ENCODE measurements at places on chromosomes 7 and 10.

DNA sequence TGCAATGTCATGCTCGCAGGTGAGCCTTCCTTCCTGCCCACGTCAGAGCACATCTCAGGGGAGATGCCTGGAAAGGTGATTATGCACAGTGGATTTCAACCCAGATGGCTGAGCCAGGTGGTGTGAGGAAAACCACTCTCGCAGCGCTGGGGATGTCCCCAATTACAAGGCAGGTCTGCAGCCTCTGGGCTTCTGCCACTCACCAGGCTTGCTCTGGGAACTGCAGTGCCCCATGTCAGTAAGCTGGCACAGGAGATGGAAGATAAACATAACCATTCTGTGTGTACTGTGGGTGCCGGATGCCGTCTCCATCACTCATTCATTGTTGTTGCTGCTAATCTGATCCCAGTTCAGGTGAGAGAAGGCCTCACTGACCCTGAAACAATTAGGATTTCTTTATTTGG lies 222.9 kb upstream of the PITRM1 start:
- DNase-seq = no peak

- no peak for DNase-seq
Measured at GRCh38 chr7:92880212-92881090, 44.1 kb upstream of the CDK6 start.

GRCh38 chr7:101108330-101108857 lies 18.5 kb upstream of the SERPINE1 start:
- no peak for DNase-seq

- no peak for DNase-seq
Measured at GRCh38 chr7:85566095-85566794, 379.4 kb upstream of the SEMA3D start.

DNA sequence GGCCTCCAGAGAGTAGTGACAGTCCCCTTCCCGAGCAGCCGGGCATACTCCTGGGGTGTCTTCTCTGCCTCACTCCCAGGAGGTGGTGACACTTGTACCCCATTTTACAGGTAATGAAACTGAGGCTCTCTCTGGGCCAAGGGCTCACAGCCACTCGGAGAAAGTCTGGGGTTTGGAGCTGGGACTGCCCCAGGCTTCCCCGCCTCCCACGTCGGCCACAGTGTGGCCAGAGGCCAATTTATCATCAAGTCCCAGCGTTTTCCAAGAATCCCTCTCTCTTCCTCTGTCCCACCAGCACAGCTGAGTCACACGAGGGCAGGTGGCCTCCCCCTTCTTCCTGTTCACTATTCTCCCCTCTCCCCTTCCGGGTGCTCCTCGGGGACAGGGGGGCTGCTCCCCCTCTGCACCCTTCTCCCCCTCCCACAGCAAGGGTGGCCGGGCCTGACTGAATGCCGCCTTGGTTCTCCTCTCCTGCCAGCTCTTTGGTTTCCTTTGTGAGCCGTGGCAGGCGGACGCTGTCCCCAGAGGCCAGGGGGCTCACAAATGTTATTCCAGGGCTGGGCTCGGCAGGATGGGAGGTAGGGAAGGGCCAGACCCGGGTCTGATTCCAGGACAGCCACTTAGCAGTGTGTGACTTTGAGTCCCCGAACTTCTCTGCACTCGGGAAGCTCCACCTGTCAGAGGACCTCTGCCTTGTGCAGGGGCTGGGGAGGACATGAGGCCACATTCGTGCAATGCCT lies 17.7 kb downstream of the CLIP2 start:
- no peak for DNase-seq

DNA sequence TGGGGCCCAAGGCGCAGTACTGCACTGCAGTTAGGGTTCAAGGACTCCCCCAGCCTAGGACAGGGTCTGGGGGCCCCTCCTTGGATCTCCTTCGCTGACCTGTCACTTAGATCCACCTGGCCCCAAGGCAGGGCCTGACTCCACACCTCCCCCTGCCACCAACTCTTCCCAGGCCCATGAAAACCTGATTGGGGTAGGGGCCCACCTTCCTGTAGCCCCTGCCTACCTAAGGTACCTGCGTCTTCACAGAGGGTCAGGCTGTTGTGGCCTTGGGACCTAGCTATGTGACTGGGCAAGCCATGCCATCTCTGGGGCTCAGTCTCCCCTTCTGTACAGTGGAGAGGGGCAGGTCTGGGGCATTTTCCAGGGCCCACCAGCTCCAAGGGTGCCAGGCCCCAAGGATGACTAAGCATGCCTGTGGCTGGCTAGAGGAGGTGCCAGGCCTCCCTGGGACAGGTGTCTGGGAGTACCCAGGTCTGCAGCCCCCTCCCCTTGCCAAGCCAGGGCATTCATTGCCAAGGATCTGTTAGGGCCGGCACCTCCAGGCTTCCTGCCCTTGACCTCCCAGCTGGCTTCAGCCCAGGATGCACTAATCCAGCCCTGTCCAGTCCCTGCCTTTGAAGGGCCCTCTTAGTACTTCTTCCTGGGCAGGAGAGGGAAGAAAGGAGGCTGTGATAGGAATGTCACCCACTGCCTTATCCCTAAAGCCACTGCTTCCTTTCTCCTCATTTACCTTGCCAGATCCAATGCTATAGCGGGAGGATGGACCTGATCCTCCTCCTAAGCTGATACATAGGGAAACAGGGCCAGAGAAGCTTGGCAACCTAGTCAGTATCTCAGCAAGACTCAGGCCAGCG lies 1.3 kb downstream of the LIMK1 start:
- no peak for DNase-seq

DNA sequence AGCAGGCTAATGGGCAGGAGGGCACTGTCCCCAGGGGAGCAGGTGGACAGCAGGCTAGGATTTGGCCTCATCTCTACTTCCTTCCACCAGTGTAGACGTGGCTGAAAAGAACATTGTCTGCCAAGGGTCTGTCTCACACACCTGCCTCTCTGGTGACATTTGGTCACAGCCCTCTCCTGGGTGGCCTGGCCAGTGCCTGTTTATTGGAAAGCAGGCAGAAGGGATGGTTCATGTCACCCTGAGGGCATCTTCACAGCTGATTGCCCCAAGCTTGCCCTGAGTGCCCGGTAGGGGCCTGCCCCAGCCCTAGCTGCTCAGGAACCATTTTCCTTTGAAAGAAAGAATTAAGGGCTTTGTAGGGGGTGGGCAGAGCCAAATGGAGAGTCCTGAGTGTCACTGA lies 138.7 kb downstream of the C10orf105 start:
- no peak for DNase-seq

DNA sequence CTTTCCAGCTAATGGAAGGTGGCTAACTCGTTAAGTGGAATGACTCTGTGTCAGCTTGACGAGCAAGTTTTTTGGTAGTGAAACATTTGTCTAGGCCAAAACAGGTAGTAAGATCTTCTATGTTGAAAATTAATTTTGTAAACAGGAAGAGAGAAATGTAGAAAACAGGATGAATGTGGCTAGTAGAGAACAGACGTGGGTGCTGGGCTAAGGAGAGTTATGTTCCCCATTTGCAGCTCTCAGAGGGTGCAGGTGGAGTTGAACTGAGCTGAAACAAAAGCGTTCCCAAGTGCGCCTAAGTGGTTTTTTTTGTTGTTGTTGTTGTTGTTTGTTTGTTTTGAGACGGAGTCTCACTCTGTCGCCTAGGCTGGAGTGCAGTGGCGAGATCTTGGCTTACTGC lies 59.5 kb upstream of the SRPK2 start:
- DNase-seq = no peak

- no peak for DNase-seq
Measured at GRCh38 chr10:61465901-61466632, 12.9 kb upstream of the TMEM26 start.

- DNase-seq = no peak
Measured at GRCh38 chr10:123536176-123536845, 129.8 kb upstream of the GPR26 start.

DNA sequence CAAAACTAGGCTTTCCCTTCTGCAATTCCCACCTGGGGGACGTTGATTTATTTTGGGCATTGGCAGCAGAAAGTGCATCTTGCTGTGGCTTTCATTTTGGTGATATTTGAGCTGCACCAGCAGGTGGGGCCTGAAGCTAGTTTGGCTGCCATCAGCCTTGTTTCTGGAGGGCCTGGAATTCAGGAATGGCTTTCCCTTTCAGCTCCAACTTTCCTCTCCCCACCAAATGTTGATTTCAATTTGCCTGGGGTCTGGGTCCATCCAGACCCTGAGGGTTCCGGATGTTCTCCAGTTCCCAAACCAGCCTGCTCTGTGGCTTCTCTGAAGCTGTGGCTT lies 640.4 kb downstream of the TYW1 start:
- no peak for DNase-seq

DNA sequence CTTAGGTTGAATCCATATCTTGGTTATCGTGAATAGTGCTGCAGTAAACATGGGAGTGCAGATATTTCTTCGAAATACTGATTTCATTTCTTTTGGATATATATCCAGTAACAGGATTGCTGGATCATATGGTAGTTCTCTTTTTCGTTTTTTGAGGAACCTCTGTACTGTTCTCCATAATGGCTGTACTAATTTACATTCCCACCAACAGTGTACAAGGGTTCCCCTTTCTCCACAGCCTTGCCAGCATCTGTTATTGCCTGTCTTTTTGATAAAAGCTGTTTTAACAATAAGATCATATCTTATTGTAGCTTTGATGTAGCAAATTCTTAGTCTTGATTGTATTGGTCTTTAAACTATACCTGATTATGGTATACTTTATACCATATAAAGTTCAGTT lies 45.3 kb downstream of the ZNRF2 start:
- no peak for DNase-seq

- DNase-seq = no peak
Measured at GRCh38 chr10:110241841-110242240, 34.4 kb downstream of the MXI1 start.

DNA sequence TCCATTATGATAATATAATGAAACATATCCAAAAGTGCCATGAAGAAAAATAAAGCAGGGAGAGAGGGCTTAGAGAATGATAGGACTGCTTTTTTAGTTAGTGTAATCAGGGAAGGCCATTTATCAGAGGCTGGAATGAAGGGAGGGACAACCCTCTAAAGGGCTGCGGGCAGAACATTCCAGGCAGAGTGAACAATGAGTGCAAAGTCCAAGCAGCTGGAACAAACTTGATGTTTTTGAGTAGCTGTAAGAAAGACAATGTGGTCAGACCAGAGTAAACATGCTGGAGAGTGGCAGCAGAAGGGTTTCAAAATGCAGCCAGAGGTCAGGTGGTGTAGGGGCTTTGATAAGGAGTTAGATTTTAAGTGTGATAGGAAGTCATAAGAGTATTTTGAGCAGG lies 65.6 kb upstream of the CCDC6 start:
- DNase-seq = no peak
